ENCODE measurements at places on chromosomes 12 and 14. TPM values are rescaled to one million over a fixed set of nuclear protein-coding genes. Genes with fewer than 3 reads are reported as not detected.

PTPRB gene
- total RNA-seq: 49.5 TPM

PRDM4 gene
- total RNA-seq: 7.3 TPM

GCH1 gene
- 3.2 TPM for total RNA-seq

HOXC12 gene
- total RNA-seq: not detected

TRIM9 gene
- total RNA-seq: 4.2 TPM

BCL11B gene
- total RNA-seq: 0.85 TPM

RFLNA gene
- not detected for total RNA-seq

FOXA1 gene
- not detected for total RNA-seq

SLC25A21 gene
- total RNA-seq: not detected

MIP gene
- not detected for total RNA-seq

HAL gene
- 1.5 TPM for total RNA-seq

ERBB3 gene
- 3.2 TPM for total RNA-seq

CLEC4D gene
- total RNA-seq: not detected

PMCH gene
- not detected for total RNA-seq

PTPRO gene
- 0.11 TPM for total RNA-seq

KCNMB4 gene
- total RNA-seq: 3.4 TPM

KLRB1 gene
- total RNA-seq: not detected

TEX22 gene
- not detected for total RNA-seq

CLEC2B gene
- total RNA-seq: 1.1 TPM

CEBPE gene
- not detected for total RNA-seq

TARBP2 gene
- total RNA-seq: 32.9 TPM

OR4E2 gene
- not detected for total RNA-seq

RNASE1 gene
- 515 TPM for total RNA-seq

OVCH1 gene
- total RNA-seq: 2.6 TPM

RIPK3 gene
- 2.3 TPM for total RNA-seq

KRT79 gene
- total RNA-seq: not detected

SNRPF gene
- not detected for total RNA-seq

Data from ascending aorta (tissue), 2 donors.